Vagina (tissue), 2 donors: ENCODE measurements at places on chromosomes 16 and 17. TPM values are rescaled to one million over a fixed set of nuclear protein-coding genes. Genes with fewer than 3 reads are reported as not detected.

DNA sequence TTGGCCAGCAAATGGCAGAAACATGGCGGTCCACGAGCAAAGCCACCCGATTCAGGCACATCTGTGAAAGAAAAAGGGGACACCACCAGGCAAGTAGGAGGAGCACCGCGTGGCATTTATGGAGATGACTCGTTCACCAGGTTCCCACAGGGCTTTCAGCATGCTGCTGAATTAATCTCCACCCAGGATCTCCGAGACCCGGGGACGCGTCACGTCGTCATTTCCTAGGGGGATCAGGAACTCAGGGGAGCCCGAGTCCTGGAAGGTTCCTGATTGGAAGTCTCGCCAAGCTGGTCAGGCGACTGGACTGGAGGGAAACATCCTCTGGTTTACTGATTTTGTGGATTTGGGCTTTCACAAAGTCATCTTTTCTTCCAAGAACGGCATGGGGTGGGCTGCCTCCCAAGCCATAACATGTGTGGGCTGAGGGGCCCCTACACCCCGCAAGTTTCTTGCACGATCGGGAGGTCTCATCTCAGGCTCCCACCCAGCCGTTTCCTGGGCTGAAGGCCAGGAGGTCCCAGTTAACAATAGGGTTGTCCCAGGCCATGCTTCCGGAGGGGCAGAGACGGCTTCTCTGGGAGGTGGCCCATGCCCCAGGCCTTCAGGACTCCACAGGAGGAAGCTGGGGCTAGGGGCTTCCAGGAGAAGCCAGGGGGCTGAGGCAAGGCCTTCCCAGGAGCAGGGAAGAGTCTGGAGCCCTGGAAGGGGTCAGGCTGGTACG is 645 bp downstream of the DNAH17 start:
- no peak for DNase-seq
- H3K27ac ChIP-seq, result no peak overlapping the region
- H3K36me3 ChIP-seq, result no peaks in the 10 kb centered on the region
- no peaks in the 10 kb centered on the region for H3K4me1 ChIP-seq
- no peaks in the 10 kb centered on the region for H3K27me3 ChIP-seq

Gene CRHR1
- total RNA-seq, result 4.2 TPM

DNA sequence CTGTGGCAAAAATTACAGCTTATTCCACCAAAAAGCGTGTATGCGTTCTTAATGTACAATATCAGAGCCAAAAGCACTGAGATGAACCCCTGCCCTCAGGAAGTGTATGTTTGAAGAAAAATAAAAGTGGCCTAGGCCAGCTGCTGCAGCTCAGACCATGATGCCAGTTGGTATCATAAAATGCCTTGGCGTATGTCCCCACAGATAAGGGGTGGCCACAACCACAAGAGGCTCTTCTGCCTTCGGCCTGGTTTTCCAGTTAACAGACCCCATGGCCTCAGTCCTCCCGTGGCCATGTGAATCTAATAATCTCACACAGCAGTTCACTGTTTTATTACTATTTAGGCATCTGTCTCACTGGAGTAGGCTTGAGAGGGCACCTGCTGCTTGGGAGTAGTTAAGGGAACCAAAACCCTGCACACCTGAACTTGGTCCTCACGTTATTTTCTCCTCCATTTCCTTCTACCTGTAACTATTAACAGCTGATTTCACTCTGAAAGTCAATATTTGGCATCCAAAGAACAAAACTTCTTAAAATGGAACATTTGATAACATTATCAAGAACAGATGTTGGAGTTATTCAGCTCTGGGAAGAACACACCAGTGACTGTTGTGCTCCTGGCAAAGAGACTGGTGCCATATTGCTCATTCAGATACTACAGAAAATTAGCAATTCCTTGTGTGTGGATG is 34.8 kb upstream of the ERN1 start:
- H3K4me1 ChIP-seq, result peaks cover 34% of the 10 kb centered on the region
- no peak overlapping the region for H3K4me3 ChIP-seq
- DNase-seq, result no peak
- H3K27me3 ChIP-seq, result no peaks in the 10 kb centered on the region
- H3K36me3 ChIP-seq, result no peaks in the 10 kb centered on the region

DNA sequence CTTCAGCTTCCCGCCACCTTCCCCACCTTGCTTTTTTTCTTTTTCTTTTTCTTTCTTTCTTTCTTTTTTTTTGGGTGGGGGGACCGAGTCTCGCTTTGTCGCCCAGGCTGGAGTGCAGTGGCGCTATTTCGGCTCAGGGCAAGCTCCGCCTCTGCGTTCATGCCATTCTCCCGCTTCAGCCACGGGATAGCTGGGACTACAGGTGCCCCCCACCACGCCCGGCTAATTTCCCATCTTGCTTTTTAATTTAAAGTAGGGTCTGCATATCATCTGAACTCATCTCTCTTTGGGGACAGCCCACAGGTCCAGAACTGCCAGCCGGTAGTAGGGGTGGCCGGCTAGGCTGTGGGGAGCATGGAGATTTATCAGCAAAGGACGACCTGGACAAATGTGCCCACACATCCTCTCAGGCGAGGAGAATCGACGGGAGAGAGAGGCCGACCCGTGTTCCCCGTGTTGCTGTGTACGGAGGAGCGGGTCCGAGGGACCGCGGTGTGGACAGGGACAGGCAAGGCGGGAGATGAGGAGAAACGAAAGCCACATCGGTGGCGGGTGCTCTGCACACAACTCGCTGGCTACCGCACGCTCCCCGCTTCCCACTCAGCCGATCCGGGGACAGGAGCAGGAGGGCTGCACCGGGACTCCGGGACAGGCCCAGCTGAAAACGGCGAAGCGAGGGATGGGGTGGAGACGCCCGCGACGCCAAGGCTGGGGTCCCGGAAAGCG is 2.4 kb downstream of the MT1M start:
- DNase-seq, result no peak
- no peaks in the 10 kb centered on the region for H3K36me3 ChIP-seq
- H3K4me3 ChIP-seq, result no peak overlapping the region

DNA sequence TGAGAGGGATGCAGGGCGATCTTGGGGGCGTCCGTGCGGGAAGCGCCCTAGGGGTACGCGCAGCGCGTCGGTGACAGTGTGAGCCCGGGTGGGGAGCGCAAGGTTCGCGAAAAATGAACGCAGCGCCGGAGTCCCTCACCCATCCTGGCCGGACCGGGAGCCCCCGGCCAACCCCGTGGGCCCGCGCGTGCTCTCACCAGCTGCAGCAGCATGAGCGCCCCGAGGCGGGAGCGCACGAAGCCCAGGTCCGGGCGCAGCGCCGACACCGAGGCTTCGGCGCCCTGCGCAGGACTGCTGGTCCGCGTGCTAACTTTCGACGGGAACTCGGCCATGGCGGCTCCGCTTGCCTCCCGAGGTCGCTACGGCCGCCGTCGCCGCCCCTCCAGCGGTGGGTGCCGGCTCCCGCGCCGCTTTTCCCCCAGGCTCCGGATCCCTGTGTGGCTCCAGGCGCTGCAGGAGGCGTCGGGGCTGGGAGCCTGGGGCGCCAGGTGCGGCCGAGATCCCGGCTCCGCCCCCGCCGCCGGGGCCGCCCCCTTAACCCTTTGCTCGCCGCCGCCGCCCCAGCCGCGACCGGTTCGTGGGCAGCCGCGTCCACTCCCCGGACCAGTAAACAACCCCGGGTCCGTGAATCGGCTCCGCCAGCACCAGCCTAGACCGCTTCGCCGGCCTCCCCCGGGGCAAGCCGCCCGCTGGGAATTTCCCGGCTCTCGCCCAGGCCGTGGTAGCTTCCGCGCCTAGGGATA is at the start of gene PLLP:
Gene PLLP (minus strand): TSS at position 464 of the 743 bp plus-strand sequence. CDS start 132 bp downstream, at position 332.
- peaks cover 29% of the 10 kb centered on the region for H3K4me1 ChIP-seq
- peak within 1 kb of the TSS; percentile 57 for H3K27ac ChIP-seq
- H3K36me3 ChIP-seq, result no peaks in the 10 kb centered on the region

GRCh38 chr16:67394155-67395104 is 1.1 kb upstream of the TPPP3 start:
- no peak for DNase-seq
- peak overlapping the region; percentile 62 for H3K4me3 ChIP-seq
- peak overlapping the region; percentile 65 for H3K27ac ChIP-seq
- no peaks in the 10 kb centered on the region for H3K27me3 ChIP-seq
- H3K4me1 ChIP-seq, result peaks cover 84% of the 10 kb centered on the region

Gene CLDN7
- 75.9 TPM for total RNA-seq

Gene COL1A1
- total RNA-seq, result 171 TPM

Gene GDPD3
- total RNA-seq, result 6.9 TPM

Gene ICAM2
- total RNA-seq, result 55.7 TPM

GRCh38 chr16:73275024-73275423 is 227.1 kb upstream of the ZFHX3 start:
- H3K4me1 ChIP-seq, result no peaks in the 10 kb centered on the region
- no peak overlapping the region for H3K4me3 ChIP-seq
- H3K36me3 ChIP-seq, result no peaks in the 10 kb centered on the region
- DNase-seq, result no peak

Gene MMP28
- total RNA-seq, result 32.2 TPM

Gene DOC2B
- total RNA-seq, result 10.1 TPM

DNA sequence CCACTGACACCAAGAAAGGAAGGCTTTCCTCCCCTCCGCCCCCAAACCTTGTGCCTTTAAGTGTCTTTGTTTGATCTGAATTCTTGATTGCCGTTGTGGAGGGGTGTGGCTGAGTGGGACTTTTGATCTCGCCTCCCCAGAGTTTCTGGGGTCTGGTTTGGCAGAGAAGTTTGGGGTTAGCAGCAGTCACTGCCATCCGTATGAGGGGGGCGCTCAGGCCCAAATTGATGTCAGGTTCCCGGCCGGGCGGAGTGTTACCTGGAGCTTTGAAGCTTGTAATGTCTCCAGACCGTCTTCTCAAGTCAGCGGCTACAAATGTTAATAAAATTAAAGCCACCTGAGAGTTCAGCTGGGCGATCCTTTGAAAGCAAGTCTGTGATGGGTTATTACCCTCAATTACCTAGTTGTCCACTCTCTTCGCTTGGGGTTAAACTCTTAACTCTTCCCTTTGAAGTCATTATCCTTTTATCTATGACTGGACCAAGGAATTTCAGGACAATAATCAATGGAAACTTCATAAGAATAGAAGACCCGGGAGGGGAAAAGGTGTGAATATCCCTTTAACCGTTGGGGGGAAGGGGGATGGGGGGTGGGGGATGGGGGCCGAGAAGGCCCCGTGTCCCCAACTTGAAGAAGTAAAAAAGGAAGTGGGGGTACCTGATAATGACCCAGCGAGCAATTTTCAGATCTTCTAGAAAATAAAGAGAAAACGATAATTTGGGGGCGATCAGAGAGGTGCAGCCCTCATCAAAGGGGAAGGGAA is 31.8 kb upstream of the AXIN2 start:
- peak overlapping the region; percentile 71 for H3K27ac ChIP-seq
- H3K4me1 ChIP-seq, result peaks cover 34% of the 10 kb centered on the region

- no peaks in the 10 kb centered on the region for H3K27me3 ChIP-seq
- H3K36me3 ChIP-seq, result no peaks in the 10 kb centered on the region
- peaks cover 9% of the 10 kb centered on the region for H3K4me1 ChIP-seq
- no peak for DNase-seq
- no peak overlapping the region for H3K4me3 ChIP-seq
Measured at GRCh38 chr16:58459344-58460218, 40.4 kb upstream of the NDRG4 start.

Gene CSH1
- total RNA-seq, result not detected

Gene PPM1E
- 0.25 TPM for total RNA-seq

DNA sequence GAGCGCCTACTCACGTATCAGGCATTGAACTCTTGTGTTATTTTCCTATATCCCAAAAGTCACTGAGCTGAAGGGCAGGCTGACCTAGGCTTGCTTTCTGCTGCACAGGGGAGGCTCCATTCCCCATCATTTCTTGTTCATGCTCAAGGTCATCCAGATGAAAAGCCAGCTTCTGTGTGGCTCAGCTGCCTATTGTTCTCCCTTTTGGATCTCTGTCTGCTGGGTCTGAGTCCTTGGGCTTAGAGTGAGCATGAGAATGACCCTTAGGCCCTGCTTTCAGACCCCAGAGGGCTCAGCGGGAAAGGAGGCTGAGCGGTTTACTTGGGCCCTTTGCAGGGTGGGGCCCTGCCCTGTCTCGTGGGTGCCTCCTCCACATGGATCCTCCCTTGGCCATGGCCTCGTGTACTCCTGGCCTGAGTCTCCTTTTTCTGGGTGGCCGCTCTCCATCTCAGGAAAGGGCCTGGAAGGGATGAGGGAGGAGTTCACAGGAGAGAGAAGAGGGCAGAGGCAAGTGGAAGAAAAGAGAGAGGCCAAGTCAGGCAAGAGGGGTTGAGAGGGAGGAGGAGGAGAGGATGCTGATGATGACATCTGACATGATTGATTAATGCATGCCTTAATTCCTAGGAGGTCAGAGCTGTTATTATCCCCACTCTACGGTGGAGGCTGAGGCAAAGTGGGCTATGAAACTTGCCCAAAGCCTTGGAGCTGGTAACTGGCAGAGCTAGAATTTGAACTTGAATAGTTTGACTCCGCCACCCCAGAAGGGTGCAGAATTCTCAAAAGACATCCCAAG is 19.8 kb upstream of the MAP3K14 start:
- no peak overlapping the region for H3K4me3 ChIP-seq
- H3K36me3 ChIP-seq, result no peaks in the 10 kb centered on the region
- no peak overlapping the region for H3K27ac ChIP-seq
- H3K4me1 ChIP-seq, result peaks cover 34% of the 10 kb centered on the region
- peak; percentile 82 for DNase-seq

DNA sequence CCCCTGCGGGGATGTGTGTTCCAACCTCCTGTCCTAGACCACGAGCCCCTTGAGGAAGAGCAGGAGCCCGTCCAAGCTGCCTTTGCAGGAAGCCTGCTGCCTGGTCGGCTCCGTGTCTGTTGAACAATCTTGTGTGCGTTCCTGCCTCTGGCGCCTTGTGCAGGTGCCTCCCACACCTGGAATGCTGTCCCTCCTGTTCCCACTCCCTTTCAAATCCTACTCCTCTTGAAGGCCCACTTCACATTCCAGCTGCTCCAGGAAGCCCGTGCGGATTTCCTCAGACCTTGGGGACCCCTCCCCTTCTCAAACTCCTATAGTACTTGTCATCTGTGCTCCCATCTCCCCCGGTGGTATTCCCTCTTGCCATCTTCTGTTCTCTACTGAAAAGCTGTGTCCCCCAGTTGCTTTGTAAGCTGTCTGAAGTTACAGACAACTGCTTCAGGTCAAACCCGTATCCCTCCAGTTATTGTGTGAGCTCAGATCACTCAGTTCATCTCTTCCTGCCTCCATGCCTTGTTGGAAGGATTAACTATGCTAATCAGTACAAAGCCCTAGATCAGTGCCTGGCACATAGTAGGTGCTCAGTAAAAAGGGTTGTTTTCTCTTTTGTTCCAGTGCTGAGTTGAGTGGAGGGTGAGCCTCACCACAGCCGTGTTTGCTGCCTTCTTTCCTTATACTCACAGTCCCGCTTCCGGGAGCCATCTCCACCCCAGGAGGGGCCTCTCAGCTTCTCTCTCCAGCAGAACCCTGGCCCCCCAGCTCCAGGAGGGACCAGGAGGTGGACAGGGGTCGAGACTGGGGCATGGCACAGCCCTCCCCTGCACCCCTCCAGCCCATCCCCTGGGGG is 241.8 kb upstream of the CIBAR2 start:
- no peak overlapping the region for H3K27ac ChIP-seq
- no peaks in the 10 kb centered on the region for H3K27me3 ChIP-seq
- no peaks in the 10 kb centered on the region for H3K36me3 ChIP-seq
- H3K4me3 ChIP-seq, result no peak overlapping the region
- peaks cover 63% of the 10 kb centered on the region for H3K4me1 ChIP-seq

- DNase-seq, result no peak
- no peaks in the 10 kb centered on the region for H3K27me3 ChIP-seq
- H3K27ac ChIP-seq, result peak within 1 kb of the TSS; percentile 93
- H3K4me3 ChIP-seq, result peak within 1 kb of the TSS; percentile 96
- peaks cover 36% of the 10 kb centered on the region for H3K4me1 ChIP-seq
Measured at GRCh38 chr17:1179818-1180742, at the start of gene ABR. ABR (minus strand) TSS chr17:1179981; CDS start chr17:1179727, 254 bp downstream.

Gene ETV4
- total RNA-seq, result 5.4 TPM
